AG09309 (cell line): ENCODE measurements at places on chromosomes 11 and 22.

DNA sequence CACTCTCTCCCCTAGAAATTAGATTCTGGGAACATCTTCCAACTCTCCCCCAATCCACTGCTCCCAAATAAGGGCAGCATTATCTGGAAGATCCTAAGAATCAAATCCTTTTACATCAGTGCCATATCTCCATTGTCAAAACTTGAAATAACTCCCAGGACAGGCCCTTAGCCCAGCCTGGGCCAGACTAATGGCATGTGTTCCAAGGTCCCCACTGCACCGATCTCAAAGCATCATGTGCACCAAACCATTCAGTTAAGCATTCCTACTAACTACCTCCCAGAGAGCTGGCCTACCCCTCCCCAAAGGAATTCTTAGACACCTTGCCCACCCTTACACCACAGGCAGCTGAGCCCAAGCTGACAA, 44.2 kb upstream of the POU2AF1 start:
- no peak for DNase-seq

- no peak for DNase-seq
These were observed 607 bp downstream of the PLAAT3 start for GRCh38 chr11:63613517-63614135.

GRCh38 chr11:128476729-128477128, 110.6 kb downstream of the ETS1 start:
- DNase-seq = no peak

- no peak for DNase-seq
These were observed 232.5 kb upstream of the NCAM1 start for GRCh38 chr11:112728716-112729115.

GRCh38 chr11:43837879-43838278, 42.8 kb upstream of the ALKBH3 start:
- DNase-seq = no peak
